ENCODE measurements at places on chromosomes 6 and 20. TPM values are rescaled to one million over a fixed set of nuclear protein-coding genes. Genes with fewer than 3 reads are reported as not detected.

DNA sequence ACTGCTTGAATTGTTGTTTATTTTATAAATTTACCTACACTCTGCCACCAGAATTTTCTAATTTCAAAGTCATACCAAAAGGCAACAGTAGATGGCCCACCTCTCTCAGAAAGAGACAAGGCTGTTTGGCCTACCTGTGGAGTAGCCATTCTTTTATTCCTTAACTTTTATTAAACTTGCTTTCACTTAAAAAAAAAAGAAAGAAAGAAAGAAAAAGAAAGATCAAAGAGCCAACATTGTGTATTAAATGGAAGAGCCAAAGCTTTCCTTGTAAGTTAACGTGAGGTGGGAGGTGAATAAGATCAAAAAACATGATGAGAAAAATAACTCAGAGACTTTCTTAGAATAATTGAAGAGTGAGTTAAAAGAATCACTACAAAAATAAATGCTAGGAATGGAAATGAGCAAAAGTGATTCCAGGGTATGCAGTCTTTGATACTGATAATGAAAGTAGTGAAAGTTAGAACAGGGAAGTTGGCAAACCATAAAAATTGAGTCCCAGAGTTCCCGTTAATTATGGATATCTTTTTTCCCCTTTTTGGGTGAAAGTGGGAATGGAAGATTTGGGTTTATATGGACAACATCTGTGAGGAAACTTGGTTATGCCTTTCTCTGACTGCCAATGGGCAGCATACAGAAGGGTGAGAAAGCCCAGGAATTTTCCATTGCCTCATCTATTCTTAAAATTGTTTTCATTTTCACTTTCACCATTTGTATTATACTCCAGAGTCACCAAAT lies 35.9 kb upstream of the MYB start:
- DNase-seq, result no peak

DNA sequence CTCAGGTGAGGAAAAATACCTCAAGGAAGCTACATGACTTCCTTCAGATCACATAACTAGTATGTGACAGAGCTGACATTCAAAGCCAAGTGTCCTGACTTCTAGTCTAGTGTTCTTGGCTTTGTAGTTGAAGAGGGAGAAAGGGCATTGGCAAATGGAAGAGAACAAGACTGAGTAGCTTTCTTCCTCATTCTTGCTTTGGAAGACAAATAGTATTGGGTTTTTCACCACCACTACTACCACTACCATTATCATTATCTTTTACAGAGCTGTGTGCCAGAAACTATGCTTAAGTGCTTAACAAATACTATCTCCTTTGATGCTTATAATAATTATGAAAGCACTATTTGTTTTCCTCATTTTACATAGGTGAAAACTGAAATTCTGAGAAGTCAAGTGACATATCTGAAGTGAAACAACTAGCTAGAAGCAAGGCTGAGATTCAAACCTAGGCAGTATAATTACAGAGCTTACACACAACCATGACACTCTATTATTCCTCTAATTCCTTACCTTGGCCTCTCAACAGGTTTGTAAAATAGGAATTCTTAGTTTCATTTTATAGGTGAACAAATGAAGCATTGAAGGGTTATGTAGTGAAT lies 6.8 kb downstream of the ACSS2 start:
- DNase-seq, result no peak

COL9A1 gene
- 49.0 TPM for polyA plus RNA-seq

GPX5 gene
- polyA plus RNA-seq, result not detected

LPIN3 gene
- polyA plus RNA-seq, result 13.2 TPM

- DNase-seq, result no peak
These were observed 24.6 kb downstream of the DLL1 start for GRCh38 chr6:170266061-170266825.

GRCh38 chr6:36025260-36025931 lies 955 bp upstream of the SLC26A8 start:
- DNase-seq, result no peak

DNA sequence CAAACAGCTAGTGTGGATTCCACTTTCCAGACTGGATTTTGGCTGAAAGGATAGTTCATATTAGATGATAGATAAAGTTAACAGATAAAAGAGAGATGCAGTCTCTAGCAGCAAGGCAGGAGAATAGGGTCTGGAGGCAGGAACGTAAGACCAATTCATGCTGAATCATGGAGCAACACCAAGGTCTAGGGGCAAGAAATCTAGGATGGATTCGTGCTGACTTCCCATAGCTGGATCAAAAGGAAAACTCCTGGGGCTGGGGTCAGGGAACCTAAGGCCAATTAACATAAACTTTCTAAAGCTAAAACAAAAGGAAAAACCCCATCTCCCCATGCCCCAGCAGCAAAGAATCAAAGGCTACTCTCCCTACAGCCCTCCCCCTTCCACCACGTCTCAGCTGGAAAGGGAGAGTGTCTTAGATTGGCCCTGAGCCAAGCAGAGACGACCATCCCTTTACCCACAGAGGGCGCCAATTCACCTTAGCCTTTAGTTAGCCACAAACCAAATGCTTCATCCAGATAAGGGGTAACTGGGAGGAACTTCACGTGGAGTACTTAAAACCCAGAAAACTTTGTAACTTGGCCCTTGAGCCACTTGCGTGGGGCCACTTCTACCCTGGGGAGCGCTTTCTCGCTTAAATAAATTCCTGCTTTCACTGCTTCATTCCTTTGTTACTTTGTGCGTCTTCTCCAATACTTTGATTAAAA lies 7.6 kb downstream of the TREM1 start:
- peak; percentile 52 for DNase-seq

GTF3C6 gene
- 91.8 TPM for polyA plus RNA-seq

- no peak for DNase-seq
These were observed 179.1 kb downstream of the SYNDIG1 start for GRCh38 chr20:24648481-24648880.

- DNase-seq, result no peak
These were observed 49.5 kb downstream of the DLGAP4 start for GRCh38 chr20:36355469-36356171.

GRCh38 chr6:49322861-49323260 lies 140.2 kb downstream of the MMUT start:
- DNase-seq, result no peak

DNA sequence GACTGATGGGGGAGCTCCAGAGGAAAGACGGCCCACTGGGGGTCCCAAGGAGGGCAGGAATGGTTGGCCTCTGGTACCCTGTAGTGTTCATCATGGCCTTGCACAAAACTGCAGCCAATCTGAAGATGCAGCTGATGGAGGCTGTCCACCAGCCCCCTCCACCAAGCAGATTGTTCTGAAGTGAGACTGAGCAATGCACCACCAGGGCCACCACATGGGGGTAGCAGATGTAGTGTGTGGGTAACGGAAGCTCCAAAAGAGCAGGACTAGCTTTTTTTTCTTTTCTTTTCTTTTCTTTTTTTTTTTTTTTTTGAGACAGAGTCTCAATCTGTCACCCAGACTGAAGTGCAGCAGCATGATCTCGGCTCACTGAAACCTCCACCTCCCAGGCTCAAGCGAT lies 181.0 kb upstream of the MYLIP start:
- DNase-seq, result no peak

- no peak for DNase-seq
These were observed 139.9 kb downstream of the CCDC170 start for GRCh38 chr6:151633526-151634335.

GRCh38 chr6:106090001-106090400 lies 3.9 kb downstream of the PRDM1 start:
- DNase-seq, result no peak

PLCB4 gene
- polyA plus RNA-seq, result 14.3 TPM

GRCh38 chr20:62773845-62774714 lies 22.2 kb upstream of the MRGBP start:
- DNase-seq, result no peak

- DNase-seq, result no peak
These were observed 188.8 kb downstream of the BACH2 start for GRCh38 chr6:90107771-90108282.

TMEM181 gene
- 22.3 TPM for polyA plus RNA-seq

ZNF391 gene
- 14.4 TPM for polyA plus RNA-seq

GRCh38 chr20:4471221-4471620 lies 250.5 kb upstream of the PRND start:
- DNase-seq, result no peak

GRCh38 chr20:39876976-39877635 lies 811.9 kb downstream of the MAFB start:
- DNase-seq, result no peak

DNA sequence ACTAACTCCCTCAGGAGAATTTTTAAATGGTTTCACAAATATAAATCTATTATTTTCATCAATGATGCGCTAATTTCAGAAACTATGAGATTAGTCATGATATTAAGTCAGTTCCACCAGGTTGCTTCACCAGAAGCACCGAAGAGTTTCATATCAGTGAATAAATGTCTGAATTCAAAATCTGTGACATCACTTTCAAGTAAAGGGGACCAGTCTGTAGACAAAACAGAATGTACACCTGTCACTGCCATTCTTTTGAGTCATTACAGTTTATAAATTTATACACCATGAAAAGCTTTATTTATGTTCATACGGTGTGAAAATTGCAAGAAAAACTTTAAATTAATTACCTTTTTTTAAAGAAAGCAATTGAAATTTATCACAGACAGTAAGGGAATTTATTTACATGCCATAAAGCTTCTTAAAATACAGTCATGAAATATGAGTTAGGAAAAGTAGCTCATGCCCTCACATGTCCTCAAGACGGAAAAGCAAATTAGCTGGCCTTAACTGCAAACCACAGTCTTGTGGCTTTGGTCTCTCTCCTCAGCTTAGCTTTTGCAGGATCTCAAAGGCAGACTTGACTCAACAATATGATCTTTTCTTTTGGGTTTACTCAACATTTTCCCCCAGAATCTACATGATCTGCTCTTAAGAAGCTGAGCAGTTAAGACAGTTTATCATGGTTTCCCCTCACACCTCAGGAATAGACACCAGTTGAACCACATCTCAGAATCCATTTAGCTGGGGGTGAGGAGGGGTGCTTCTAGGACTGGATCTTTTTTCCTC lies 177.7 kb upstream of the MCHR2 start:
- no peak for DNase-seq

ZNF341 gene
- polyA plus RNA-seq, result 3.3 TPM

- no peak for DNase-seq
These were observed 32.3 kb downstream of the SNHG17 start for GRCh38 chr20:38402816-38403215.

DNA sequence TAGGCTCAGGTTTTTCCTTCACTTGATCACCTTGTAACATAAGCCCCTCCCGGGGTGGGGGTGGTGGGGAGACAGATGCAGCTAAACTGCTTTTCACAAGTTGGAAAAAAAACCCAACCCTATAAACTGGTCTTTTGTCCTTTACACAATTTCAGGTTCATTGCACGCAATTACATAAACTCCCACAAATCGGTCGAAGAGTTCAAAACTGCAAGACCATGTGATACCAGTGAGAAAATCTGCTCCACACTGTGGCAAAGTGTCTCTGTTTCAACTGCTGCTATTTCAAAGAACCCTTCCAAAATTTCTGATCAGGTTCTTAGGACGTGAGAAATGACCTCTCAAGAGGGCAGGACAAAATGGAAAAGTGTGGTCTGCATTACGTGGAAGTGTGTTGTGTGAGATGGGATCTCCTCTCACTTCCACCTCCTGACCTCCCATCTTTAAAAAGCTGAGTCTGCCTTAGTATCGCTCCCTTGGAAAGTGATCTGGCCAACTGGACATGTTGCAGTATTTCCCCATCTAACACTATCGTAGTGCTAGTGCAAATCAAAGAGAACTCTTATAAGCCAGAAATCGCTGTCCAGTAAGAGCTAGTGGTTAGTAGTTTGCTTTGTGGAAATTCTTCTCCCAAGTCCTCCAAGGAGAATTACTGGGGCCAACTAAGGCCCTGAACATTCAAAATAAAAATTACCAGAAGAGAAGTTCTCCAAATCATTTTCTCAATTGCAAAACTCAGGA lies 60.1 kb downstream of the PRND start:
- no peak for DNase-seq

Data from right renal pelvis (tissue), 4 donors.